ENCODE measurements at places on chromosomes 2 and 18. TPM values are rescaled to one million over a fixed set of nuclear protein-coding genes. Genes with fewer than 3 reads are reported as not detected.

The RNF149 gene
- 55.9 TPM for total RNA-seq

The CCDC68 gene
- not detected for total RNA-seq

The REG1B gene
- not detected for total RNA-seq

The COL4A3 gene
- total RNA-seq, result not detected

The ALPI gene
- total RNA-seq, result not detected

The DYNAP gene
- not detected for total RNA-seq

The SLC66A3 gene
- 7.2 TPM for total RNA-seq

The EVX2 gene
- total RNA-seq, result not detected

The ALK gene
- total RNA-seq, result not detected

DNA sequence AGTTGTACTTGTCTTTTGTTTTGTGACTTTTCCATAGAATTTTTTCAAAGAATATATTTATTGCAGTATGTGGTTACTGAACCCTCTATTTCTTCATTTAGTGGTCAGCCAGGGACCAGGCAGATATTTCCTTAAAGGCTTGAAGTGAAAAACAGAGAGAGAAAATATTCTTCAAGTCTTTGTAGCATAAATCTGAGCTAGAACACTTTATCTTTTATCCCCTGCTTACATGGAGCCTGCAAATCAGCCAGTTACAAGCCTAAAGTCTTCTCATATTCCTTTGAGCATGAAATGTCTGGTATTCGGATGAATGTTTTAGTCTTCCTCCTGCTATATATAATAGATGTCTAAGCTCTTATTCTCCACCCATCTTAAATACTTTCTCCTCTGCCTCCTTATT lies 1557.5 kb upstream of the ACVR2A start:
- DNase-seq, result no peak

- DNase-seq, result no peak
Observed at GRCh38 chr2:100645695-100646429, 83.1 kb downstream of the PDCL3 start.

- DNase-seq, result no peak
Observed at GRCh38 chr18:52222211-52222610, 117.8 kb upstream of the DCC start.

- peak; percentile 70 for DNase-seq
Observed at GRCh38 chr2:96527286-96528005, 9.1 kb upstream of the ARID5A start.

DNA sequence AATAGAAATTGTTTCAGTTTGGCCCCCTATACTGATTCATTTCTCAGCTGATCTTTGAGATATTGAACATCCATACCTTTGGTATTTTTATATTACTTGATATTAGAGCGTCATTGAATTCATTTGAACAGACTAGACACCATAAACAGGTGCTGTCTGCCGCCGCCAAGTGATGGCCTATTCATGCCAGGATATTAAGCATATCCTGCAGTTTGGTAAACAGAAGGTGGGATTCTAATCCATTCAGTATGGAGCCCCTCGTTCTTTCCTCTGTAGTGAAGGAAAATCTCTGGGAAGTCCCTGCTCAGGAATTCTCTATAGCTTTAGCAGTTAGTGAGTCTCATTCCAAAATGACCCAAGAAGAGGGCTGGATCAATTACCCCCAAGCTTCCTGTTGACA lies 23.0 kb upstream of the CD28 start:
- no peak for DNase-seq

- no peak for DNase-seq
Observed at GRCh38 chr18:60100778-60101177, 201.0 kb downstream of the PMAIP1 start.

DNA sequence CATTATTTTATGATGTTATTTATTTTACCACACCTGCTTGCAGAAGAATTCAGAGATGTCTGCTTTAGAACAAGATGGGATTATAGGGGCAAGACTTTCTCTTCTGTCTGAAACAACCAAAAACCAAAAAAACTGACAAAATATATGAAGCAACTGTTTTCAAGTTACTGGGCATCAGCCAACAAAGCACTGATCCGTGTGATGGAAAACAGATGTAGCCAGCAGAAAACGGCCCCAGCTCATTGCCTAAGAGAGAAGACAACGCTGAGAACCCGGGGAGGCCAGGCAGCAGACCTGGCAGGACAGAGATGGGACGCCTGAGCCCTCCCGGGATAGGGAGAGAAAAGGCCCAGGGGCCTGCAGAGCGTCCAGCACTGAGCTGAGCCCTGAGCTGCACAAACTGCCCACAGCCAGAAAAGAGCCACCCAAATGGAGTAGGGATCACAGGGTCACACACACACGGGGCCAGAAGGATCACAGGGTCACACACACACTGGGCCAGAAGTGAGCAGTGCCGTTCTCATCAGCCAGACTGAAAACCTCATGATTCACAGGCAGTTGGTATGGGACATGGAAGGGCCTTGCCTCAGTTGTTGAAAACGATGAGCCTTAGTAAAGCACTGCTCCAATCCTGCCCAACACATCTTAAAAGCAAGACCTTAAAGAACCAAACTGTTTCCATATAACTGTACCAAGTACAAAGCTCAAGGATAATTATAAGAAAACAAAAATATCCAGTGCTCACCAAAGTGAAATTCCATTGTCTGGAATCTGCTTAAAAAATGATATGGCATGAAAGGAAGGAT lies 12.1 kb downstream of the PXDN start:
- DNase-seq, result no peak

GRCh38 chr2:42296226-42296625 lies 64.8 kb downstream of the COX7A2L start:
- no peak for DNase-seq

DNA sequence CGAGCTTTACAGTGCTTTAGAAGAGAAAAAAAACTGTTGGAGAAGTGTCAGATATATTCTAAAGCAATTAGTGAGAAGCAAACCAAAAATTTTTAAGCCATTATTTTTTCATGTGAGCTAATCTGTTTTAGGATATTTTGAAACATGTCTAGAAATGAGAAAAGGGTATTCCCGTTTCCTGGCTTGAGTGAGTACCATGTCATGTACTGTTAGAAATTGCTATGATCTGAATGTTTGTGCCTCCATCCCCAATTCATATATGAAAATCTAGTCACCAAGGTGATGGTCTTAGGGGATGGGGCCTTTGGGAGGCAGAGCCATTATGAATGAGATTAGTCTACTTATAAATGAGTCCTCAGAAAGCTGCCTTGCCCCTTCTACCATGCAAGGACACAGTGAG lies 493.3 kb upstream of the GCFC2 start:
- DNase-seq, result no peak

DNA sequence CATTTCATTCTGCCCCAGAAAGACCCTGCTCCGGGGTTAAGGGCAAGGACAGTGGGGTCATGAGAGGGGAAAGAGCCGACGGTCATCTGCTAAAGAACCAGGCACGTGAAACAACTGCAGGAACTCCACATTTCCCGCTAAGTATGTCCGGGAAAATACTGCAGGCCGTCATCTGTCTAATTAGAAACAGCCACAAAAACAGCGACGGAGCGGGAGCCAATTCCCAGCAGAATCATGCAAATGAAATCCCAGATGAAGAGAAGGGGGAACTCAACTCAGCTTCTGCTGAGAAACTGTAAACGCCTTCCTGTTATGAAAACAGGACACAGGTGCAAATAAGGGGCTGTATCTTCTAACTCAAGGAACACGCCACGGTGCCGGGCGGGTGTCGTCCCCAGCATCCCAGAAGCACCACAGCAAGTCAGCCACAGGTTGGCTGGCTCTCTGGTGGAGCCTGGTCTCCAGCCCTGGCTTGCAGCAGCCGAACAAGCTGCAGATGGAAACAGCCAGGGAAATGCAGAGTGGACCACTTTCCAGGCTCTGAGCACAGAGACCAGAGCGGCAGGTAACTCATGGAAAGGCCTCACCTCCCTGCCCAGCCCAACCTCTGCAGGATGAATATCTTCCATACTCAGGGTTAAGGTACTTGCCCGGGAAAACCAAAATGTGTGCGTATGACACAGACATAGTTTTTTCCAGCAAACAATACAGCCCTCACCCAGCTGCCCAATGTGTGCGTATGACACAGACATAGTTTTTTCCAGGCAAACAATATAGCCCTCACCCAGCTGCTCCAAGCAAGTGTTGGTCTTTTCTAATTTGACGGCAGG lies 28.9 kb downstream of the PXDN start:
- no peak for DNase-seq

GRCh38 chr2:234047361-234047760 lies 3.1 kb upstream of the SPP2 start:
- DNase-seq, result no peak

DNA sequence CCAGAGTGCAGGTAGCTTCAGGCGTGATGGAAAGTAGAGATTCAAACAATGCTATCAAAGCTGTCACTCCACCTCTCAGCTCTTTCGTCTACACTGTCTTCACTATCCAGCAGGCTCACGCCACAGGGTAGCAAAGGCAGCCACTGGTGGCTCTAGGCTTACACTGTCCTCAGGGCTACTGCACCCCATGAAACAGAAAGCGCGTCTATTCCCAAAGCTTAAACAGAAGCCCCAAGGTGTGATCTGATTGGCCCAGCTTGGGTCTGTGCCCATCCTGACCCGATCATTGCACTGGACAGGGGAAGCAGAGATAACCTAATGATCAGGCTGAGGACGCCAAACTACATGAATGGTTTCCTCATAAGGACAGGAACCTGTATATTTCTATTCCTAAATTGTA lies 100.1 kb downstream of the PDCL3 start:
- DNase-seq, result no peak

DNA sequence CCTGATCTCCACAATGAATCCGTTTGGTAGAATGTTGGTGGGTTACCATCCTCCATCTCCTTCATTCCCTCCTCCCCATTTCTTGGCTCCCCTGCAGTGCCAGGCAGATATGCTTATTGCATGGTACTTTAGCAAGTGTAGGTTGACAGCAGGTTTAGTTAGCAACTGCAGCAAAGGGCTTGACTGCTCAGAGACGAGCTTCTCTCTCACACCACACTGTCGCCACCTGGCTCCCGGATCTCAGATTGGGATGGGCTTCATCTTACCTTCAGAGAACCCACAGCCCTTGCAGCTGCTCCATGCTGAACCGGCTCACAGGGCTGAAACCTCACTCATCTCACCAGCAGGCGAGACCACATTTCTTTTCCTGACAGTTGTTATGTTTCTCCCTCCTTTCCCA lies 88.8 kb downstream of the VWA3B start:
- DNase-seq, result no peak

GRCh38 chr2:119317554-119317953 lies 49.1 kb downstream of the C2orf76 start:
- DNase-seq, result no peak

- DNase-seq, result no peak
Observed at GRCh38 chr2:124774781-124775180, 749.7 kb downstream of the CNTNAP5 start.

DNA sequence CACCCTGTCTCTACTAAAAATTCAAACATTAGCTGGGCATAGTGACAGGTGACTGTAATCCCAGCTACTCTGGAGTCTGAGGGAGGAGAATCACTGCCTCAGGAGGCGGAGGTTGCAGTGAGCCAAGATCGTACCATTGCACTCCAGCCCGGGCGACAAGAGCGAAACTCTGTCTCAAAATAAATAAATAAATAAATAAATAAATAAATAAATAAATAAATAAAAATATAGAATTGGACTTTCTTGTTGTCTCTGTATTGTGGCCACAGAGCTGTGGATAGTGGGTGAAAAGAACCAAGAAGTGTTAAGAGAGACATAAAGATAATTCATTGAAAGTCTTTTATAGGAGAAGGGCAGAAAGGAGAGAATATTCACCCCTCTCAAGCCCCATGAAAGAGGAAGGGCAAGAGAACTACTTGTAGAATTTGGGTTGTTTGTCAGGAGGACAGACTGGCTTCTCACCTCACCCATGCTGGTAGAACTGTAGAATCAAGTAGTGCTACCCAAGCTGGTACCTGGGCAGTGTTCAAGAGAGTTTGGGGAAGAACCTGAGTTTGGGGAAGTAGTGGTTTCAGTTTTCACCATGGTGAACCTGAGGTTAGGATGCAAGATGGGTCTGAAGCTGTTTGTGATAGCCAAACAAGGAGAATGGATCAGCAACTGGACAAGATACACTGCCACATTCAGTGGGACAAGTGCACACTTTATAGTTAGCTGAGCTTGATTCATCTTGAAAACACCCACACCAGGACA lies 256.5 kb downstream of the CD226 start:
- no peak for DNase-seq

DNA sequence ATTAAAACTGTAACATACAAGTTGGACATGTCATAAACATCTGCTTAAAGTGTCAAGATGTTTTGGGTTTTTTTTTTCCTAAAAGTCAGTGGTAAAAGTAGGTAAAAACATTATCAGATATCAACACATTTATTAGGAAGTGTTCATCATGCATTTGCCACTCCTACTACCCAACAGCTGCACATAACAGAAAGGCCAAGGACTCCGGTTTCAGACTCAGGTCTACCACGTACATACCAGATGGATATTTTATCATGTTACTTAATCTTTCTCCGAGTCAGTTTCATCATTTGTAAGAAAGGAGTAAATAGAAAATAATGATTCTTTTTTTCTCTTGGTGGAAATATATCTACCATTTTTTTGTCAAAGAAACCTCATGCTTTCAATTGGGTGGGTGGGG lies 192.3 kb downstream of the UBE2E3 start:
- DNase-seq, result no peak
